ENCODE measurements at places on chromosomes 5 and 9. TPM values are rescaled to one million over a fixed set of nuclear protein-coding genes. Genes with fewer than 3 reads are reported as not detected.

The AGXT2 gene
- not detected for total RNA-seq

- DNase-seq = no peak
Measured at GRCh38 chr5:1003296-1003937, 5.2 kb upstream of the NKD2 start.

DNA sequence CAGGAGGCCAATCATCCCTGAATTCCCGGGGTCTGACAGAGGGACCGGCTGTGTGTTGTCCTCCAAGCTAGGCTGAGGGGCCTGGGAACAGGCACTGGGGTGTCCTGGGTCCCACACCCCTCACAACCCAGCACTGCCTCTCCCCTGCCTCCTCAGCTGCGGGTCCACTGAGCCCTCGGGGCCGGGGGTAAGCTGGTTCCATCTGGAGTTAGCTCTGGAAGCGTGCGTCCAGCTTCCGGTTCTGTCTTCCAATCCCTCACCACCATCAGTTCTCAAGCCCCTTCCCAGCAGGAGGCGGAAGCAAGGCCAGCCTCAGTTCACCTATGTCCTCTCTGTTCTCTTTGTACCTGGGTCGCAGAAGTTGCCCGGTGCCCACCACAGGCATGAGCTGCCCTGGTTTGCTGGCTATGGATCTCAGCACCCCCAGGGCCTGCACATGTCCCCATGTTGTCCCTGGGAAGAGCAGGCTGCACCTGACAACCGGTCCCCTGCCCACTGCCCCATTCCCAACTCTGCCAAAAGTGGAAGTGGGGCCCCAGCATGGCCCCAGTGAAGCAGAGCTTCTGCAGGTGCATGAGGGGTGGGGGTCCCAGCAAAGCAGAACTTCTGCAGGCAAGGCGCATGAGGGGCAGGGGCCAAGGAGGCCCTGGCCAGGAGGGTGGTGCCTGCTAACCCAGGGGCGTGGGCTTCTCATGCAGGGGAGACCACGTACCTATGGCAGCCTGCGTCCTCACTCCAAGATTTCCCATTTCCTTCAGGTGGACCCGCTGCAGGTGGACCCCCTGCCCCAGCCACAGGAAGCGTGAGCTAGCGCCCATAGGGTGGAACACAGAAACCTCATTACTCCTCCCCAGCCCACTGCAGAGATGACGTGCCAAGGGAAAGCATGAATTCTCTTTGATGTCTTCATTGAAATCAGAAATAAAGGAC lies 111.9 kb downstream of the ZNF354C start:
- no peak for DNase-seq

DNA sequence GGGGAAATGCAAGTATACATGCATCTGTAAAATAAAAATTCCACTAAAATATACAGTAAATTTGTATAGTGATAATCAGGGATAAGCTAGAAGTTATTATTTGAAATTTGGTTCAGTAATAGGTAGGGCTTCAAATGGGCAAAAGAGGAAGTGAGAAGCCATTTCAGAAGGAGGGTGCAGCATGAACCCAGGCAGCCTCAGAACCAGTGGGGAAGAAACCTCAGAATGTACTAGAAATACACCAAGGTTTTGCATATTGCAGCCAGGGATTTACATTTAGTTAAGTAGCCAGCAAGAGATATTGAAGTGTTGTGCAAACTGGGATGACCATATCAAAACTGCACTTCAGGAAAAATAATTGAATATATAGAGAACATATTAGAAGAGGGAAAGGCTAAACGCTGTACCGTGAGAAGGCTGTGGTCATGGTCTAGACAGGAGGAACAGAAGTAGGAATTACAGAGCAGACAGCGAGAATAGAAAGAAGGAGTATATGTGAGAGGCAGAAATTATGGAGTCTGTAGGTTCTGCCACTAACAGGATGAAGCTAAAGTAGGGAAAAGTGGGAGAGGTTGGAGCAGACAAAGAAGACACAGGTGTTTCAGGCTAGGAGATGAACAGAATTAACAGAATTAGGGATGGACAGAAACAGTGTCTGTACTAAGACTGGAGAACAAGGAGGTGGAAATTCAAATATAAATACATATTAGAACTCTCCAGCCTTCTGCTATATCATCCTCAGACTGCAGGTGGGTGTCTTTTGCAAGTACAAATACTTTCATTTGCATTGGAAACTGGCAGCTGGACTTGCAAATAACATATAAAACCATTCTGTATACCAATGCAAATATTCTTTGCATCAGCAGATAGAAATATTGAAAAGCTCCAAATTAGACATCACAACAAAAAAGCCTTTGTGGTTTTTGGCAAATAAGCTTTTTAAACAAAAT lies 335.6 kb downstream of the ZNF608 start:
- DNase-seq = no peak

GRCh38 chr5:72559866-72560766 lies 52.9 kb upstream of the ZNF366 start:
- DNase-seq = no peak

DNA sequence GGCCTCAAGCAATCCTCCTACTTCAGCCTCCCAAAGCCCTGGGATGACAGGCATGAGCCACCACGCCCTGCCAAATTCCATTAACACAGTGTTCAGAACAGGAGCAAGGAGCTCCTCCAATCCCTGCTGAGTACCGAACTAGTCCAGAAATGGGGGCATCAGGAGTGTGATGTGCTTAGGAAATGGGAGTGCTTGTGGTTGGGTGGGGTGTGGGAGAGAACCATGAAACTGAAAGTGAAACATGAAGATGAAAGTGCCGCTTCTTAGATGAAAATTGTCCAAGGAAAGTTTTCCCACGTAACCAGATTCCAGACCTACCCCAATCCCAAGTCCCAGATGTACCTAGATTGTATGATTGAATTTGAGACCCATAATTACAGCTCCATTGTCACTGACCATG lies 16.7 kb upstream of the ZNF131 start:
- DNase-seq = no peak

GRCh38 chr5:951940-952596 lies 56.5 kb upstream of the NKD2 start:
- no peak for DNase-seq

The PDZD2 gene
- 24.0 TPM for total RNA-seq

- no peak for DNase-seq
Measured at GRCh38 chr9:131656356-131657036, 83.4 kb downstream of the RAPGEF1 start.

DNA sequence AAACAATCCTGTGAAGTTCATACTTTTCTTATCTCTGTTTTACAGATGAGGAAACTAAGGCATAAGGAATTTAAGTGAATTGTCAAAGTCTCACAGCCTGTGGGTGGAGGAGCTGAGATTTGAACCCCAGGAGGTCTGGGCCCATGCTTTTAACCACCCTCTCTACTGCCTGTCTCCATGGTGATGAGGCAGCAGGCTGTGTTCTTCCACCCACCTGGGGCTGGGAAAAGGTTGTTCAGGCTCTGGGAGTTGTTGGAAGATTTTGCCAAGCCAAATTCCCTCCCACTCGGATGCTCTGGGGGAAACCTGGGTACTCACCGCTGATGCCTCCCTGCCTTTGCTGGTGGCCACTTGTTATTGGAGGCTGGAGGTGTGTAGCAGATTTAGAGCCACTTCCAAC lies 18.3 kb upstream of the SYNPO start:
- no peak for DNase-seq

GRCh38 chr5:80686757-80687156 lies 32.0 kb upstream of the DHFR start:
- DNase-seq = no peak

The SOHLH1 gene
- not detected for total RNA-seq

Data from left lung (tissue), 14 donors.